Neural progenitor cell (in vitro differentiated cells): ENCODE measurements at places on chromosomes 5 and 9. TPM values are rescaled to one million over a fixed set of nuclear protein-coding genes. Genes with fewer than 3 reads are reported as not detected.
A peak's percentile ranks its signal among the peaks of the same experiment; 100 is the strongest.

The CA9 gene
- 0.09 and 0.25 TPM in 2 replicates for total RNA-seq

The MEF2C gene
- 0.26 and 0.68 TPM in 2 replicates for total RNA-seq

The DPYSL3 gene
- 414 and 462 TPM in 2 replicates for total RNA-seq

The C5orf46 gene
- not detected in 2 replicates for total RNA-seq

The NMUR2 gene
- 0.07 TPM in 1 of 2 replicates, not detected in the other for total RNA-seq

DNA sequence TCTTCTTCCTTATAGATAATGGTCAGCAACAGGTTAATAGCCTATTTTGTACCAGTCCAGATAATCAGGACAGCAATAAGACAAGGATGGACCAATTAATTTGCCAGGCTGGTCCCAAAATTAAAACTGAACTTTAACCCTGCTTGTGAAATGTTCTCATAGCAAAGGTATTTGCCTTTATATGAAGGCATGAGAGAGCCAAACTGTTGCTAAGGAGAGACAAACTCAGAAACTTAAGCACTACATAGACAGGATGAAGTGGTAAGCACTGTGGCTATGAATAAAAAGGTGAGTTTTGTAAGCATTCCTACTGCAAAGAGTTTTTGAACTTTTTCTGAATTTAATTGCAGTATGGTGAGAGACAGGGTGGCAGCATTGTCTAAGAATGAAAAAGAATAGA lies 174.7 kb upstream of the PPP1R2B start:
- H3K4me3 ChIP-seq: no peak overlapping the region
- peaks cover 17% of the 10 kb centered on the region for H3K4me1 ChIP-seq
- no peaks in the 10 kb centered on the region for H3K27me3 ChIP-seq
- H3K27ac ChIP-seq: no peak overlapping the region
- DNase-seq: no peak
- no peaks in the 10 kb centered on the region for H3K36me3 ChIP-seq

GRCh38 chr5:149372076-149372795 lies 6.9 kb downstream of the IL17B start:
- no peak overlapping the region for H3K4me3 ChIP-seq
- no peaks in the 10 kb centered on the region for H3K36me3 ChIP-seq
- H3K4me1 ChIP-seq: peaks cover 3% of the 10 kb centered on the region

- peaks cover 42% of the 10 kb centered on the region for H3K27me3 ChIP-seq
- no peak for DNase-seq
- H3K4me1 ChIP-seq: peaks cover 6% of the 10 kb centered on the region
- no peaks in the 10 kb centered on the region for H3K36me3 ChIP-seq
- no peak overlapping the region for H3K27ac ChIP-seq
- no peak overlapping the region for H3K4me3 ChIP-seq
These were observed 147.2 kb upstream of the KLF4 start for GRCh38 chr9:107636571-107637381.

DNA sequence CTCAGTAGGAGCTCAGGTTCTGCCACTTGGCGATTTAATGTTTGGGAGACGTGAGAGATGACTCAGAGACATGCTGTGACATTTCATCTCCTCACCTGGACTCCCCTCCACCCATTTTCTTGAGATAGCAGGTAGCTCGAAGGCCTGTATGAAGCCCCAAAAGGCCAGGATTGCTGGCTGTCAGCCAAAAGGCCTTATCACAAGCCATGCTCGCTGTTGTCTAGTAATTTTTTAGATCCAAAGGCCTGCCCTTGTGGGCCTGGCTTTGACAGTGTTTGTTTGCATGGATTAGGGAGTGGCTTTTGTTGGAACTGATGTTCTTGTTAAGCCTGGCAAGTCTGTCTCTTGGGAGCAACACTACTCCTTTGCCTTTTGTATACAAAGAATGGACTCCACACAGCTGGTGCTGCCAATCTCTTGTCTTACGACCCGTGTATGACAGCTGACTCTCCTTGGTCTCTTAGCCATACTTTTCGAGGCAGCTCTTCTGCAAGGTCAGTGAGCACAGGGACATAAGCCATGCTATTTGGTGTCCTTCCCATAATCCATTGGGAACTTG lies 22.7 kb downstream of the CAVIN4 start:
- H3K27me3 ChIP-seq: no peaks in the 10 kb centered on the region
- no peak overlapping the region for H3K27ac ChIP-seq
- peak; percentile 35 for DNase-seq
- H3K36me3 ChIP-seq: no peaks in the 10 kb centered on the region
- H3K4me1 ChIP-seq: peaks cover 17% of the 10 kb centered on the region
- no peak overlapping the region for H3K4me3 ChIP-seq

- H3K4me1 ChIP-seq: no peaks in the 10 kb centered on the region
- no peak overlapping the region for H3K4me3 ChIP-seq
- H3K27me3 ChIP-seq: peaks cover 12% of the 10 kb centered on the region
- no peak for DNase-seq
- H3K27ac ChIP-seq: no peak overlapping the region
- no peaks in the 10 kb centered on the region for H3K36me3 ChIP-seq
These were observed 4.3 kb upstream of the ACER2 start for GRCh38 chr9:19404283-19405075.

DNA sequence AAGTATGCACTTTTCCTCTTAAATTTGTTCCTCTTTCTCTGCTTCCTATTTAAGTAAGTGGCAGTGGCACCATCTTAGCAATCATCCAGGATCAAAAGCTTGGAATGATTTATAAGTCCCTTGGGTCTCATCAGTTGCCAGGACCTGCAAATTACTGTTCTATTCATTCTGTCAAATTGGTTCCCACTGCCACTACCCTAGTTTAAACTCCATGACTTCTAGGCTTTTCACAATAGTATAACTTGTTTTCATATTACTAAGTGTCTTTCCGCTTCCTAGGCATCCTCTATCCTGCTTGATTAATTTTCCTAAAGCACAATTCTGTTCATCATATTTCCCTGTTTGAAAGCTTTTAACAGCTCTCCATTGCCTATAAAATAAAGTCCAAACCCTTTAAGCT lies 363.9 kb upstream of the MEF2C start:
- H3K4me1 ChIP-seq: no peaks in the 10 kb centered on the region
- H3K27ac ChIP-seq: no peak overlapping the region
- H3K36me3 ChIP-seq: no peaks in the 10 kb centered on the region

DNA sequence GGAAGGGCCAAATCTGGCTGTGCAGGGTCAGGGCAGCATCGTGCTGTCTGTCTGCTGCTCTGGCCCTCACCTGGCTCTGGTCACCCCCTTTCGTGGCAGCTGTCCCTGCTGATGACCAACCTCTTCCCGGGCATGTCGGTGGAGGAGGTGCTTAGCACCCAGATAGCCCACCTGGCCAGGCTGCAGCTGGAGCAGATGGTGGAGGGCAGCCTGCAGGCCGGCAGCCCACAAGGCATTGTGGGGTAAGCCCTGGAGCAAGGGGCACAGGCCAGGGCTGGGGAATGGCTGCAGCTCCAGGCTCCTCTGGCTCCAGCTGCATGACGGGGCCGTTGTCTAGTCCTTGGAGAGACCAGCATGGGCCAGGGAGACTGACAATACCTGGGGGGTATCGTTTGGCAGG lies 8.2 kb downstream of the TOR2A start:
- H3K27ac ChIP-seq: no peak overlapping the region
- no peaks in the 10 kb centered on the region for H3K4me1 ChIP-seq
- H3K36me3 ChIP-seq: no peaks in the 10 kb centered on the region
- H3K27me3 ChIP-seq: no peaks in the 10 kb centered on the region
- H3K4me3 ChIP-seq: no peak overlapping the region

DNA sequence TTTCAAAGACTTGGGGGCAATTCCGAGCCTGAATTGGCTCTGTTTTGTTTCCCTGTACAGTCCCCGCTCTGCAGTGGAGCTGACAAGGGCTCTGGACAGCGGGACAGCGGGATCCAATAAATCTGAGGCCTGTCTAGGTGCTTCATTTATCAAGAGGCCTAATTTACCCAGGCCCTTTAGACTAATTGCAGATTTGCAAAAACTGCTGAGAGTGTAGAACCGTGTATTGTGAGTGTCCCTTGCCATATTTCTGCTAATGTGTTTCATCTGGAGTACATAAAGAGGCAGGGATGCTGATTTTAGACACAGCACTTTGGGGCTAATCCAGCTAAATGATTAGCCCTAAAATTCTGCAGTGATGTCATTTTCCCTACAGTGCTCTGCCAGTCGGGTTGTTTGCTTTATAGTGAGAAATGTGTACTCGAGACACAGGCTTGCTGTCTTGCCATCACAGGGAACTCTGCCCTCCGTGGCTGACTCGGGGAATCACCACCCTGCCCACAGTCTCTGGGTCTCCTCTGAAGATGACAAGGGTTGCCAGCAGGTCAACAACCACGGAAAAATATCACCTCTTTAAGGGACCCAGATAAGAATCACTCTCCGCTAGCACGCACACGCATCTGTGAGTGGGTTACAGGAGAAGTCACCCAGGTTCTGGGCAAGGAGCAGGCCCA lies 592.0 kb downstream of the BNC2 start:
- no peaks in the 10 kb centered on the region for H3K4me1 ChIP-seq
- no peak overlapping the region for H3K27ac ChIP-seq
- no peak for DNase-seq

DNA sequence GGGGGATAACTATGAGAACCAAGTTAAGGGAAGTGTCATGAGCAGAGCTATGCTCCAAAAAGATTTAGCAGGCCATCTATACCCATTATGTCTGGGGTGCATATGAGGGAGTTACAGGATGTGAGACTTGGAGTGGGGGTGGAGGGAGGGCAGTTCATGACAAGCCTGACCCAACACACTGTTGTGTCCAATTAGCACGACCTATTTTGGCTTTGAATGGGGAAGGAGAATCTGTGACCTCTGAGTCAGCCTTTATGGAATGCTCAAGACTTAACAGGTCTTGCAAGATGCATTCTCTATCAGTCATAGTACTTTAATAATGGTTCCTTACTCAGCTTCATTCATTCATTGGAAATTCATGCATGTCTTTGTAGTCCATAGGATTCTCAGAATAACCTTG lies 71.7 kb downstream of the GRIA1 start:
- no peaks in the 10 kb centered on the region for H3K36me3 ChIP-seq
- DNase-seq: no peak
- H3K27me3 ChIP-seq: no peaks in the 10 kb centered on the region

DNA sequence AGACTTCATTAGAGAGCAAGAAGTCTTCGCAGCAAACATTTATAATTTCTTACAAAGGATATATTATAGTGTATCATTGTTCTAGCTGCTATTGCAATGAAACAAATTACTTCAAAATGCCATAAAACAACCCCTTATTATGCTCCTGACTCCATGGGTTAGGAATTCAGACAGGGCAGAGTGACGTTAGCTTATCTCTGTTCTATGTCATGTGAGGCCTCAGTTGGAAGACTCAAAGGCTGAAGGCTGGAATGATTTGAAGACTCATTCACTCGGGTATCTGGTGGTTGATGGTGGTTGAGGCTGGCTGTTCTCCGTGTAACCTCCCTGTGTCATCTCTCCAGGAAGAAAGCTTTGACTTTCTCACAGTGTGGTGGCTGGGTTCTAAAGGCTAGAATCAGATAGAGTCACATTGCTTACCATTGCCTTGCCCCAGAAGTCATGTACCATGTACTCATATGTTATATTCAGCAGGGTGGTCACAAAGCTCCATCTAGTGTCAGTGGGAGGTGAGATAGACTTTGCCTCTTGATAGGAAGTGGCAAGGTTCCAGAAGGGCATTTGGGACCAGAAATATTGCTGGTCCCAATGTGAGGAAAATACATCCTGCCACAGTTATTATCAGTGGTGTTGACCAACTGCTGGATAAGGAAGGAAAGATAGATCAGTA lies 226.9 kb downstream of the TMEM38B start:
- H3K27ac ChIP-seq: no peak overlapping the region
- H3K4me3 ChIP-seq: no peak overlapping the region
- no peak for DNase-seq
- no peaks in the 10 kb centered on the region for H3K4me1 ChIP-seq
- H3K27me3 ChIP-seq: no peaks in the 10 kb centered on the region
- H3K36me3 ChIP-seq: no peaks in the 10 kb centered on the region

GRCh38 chr9:109270441-109270840 lies 50.4 kb downstream of the EPB41L4B start:
- H3K27me3 ChIP-seq: no peaks in the 10 kb centered on the region
- no peaks in the 10 kb centered on the region for H3K4me1 ChIP-seq
- no peaks in the 10 kb centered on the region for H3K36me3 ChIP-seq
- no peak for DNase-seq

DNA sequence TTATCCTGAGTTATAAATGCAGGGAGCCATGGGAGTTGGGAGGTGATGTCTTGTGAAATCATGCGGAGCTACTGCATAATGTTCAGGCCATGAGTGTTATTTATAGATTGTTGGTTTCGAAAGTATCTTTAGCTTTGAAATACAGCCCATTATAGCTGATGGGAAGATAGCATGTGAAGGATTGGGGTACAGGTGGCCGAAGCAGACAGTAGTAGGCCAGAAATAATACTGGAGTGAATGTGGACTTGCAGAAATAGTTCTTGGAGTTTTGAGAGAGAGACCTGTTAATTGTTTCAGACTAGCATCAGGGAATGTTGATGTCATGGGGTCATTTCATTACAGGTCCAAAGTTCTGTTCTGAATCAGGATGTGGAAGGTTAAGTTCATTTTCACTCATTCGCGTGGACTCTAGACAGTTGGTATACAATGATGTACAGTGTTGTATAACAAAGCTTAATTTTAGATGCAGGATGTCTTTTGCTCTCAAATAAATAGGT lies 3.8 kb downstream of the ATP6V1G1 start:
- no peak for DNase-seq
- no peak overlapping the region for H3K27ac ChIP-seq
- no peak overlapping the region for H3K4me3 ChIP-seq
- H3K4me1 ChIP-seq: peaks cover 15% of the 10 kb centered on the region
- no peaks in the 10 kb centered on the region for H3K27me3 ChIP-seq

- no peak for DNase-seq
- no peak overlapping the region for H3K27ac ChIP-seq
- no peaks in the 10 kb centered on the region for H3K36me3 ChIP-seq
- H3K4me1 ChIP-seq: peaks cover 13% of the 10 kb centered on the region
- H3K4me3 ChIP-seq: no peak overlapping the region
- H3K27me3 ChIP-seq: no peaks in the 10 kb centered on the region
These were observed 19.5 kb downstream of the LIFR start for GRCh38 chr5:38536968-38537367.

DNA sequence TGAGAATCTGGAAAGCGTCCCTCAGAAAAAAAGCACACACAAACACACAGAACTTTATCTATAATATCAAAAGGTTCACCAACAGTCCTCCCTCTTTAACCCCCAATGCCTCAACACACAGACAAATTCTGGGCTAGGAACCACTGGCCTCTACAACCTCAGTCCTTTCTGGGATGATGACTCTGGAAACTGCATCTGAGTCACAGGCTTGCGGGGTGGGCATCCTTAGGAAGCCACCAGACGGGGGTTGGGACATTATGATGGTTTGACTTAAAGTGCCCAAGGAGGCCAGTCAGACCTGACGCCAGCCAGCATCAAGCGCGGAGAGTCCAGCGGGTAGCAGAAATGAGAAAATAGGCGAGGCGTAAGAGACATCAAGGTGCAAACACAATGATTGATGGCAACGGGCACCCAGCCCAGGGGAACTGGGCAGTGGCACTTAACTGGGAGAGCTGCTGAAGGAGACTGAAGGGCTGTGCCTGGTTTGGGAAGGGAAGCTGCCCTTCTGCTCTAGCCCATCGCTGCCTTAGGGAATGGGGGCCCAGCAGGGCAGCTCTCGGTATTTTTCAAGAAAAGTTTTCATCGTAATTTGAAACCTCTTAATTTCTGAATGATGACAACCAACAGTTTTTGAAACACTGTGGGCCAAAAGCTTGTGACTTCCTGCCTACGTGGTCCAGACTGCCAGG lies 20.7 kb downstream of the SPRY4 start:
- no peak overlapping the region for H3K27ac ChIP-seq
- H3K4me1 ChIP-seq: no peaks in the 10 kb centered on the region
- no peaks in the 10 kb centered on the region for H3K36me3 ChIP-seq
- no peak for DNase-seq
